Central memory CD4-positive, alpha-beta T cell (primary cell): ENCODE measurements at places on chromosomes 1 and 21.

- DNase-seq = no peak
Observed at GRCh38 chr1:15329104-15329820, 80.4 kb upstream of the EFHD2 start.

GRCh38 chr1:156082309-156083091, at the start of gene MEX3A:
Gene MEX3A, minus strand, starts transcription at chr1:156082465. Its CDS starts 467 bp downstream, at chr1:156081998.
- DNase-seq = peak; percentile 41

GRCh38 chr1:186792870-186793581, 35.7 kb upstream of the PLA2G4A start:
- DNase-seq = no peak

DNA sequence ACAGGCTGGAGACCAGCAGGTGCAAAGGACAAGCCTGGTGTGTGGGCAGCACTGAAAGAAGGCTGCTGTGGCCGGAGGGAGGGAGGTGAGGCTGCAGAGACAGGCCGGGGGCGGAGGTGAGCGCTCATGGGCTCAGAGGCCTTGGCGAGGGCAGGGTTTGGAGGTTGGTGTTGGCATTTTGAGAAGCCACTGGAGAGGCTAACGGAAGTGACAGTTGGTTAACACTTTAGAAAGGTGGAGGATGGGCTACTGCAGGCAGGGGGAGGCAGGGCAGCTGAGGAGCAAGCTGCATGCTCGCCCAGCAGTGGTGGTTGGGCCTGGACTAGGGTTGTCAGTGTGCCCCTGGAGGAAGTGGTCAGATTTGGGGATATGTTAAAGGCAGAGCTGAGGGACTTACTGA, 37.5 kb downstream of the QSOX1 start:
- DNase-seq = no peak

- DNase-seq = no peak
Observed at GRCh38 chr1:14795589-14795988, 197.1 kb downstream of the KAZN start.

GRCh38 chr21:20106368-20106767, 891.8 kb upstream of the NCAM2 start:
- DNase-seq = no peak

DNA sequence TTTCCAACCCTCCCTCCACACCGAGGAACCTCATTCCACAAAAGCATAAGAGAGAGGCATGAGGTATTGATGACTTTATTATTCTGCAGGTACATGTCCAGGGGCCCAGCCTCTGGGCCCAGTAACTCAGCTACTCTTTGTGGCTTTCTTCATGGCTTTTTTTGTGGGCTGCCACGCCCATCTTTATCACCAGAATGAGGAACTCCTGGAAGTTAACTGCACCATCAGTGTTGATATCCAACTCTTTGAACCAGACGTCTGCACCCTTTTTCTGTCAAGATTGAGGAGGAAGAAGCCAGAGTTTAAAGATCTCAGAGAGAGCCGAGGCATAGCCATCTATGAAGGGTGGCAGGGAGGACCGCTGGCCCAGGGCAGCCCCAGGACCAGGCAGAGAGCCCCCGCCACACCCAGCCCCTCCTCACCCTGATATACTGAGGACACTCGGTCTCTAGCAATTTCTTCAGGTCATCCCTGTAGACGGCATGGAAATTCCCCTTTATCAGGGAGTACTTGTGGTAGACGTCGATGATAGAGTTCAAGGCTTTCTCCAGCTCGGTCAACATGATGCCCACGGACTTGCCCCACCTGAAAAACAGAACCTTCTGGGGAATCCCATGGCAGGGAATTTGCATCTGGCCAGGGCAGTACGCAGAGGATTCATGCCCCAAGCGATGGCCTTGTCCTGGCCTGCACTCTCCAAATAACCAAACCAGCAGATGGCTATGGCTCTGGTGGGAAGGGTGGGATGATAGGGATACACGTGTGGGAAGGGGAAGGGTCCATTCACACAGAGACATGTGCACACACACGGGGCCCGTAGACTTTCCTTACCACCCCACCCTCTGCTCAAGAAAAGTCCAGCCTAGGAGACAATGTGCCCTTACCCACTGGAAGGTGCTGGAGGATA, 647 bp downstream of the S100A8 start:
- DNase-seq = no peak

GRCh38 chr1:208271236-208271635, 27.1 kb upstream of the PLXNA2 start:
- DNase-seq = no peak

GRCh38 chr1:208681878-208682663, 437.9 kb upstream of the PLXNA2 start:
- DNase-seq = no peak

GRCh38 chr1:224543453-224543852, 72.7 kb upstream of the CNIH3 start:
- DNase-seq = no peak

DNA sequence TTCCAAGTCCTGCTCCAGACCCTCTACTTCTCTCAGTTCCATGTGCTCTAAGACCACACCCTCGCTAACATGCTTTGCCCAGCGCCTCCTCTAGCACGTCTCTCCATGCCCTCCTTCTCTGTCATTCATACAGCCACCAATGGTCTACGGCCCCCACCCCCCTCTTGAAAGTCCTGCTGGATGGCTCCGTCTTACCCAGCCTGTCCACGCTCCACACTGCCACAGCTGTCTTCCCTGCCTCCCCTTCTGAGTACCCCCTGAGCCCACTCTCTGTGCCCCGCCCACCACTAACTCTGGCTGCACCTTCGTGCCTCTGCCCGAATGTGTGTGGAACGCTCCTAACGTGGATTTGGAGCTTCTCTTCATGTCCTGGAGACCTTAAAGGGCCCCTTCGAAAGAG, 244.6 kb downstream of the TRABD2B start:
- no peak for DNase-seq

DNA sequence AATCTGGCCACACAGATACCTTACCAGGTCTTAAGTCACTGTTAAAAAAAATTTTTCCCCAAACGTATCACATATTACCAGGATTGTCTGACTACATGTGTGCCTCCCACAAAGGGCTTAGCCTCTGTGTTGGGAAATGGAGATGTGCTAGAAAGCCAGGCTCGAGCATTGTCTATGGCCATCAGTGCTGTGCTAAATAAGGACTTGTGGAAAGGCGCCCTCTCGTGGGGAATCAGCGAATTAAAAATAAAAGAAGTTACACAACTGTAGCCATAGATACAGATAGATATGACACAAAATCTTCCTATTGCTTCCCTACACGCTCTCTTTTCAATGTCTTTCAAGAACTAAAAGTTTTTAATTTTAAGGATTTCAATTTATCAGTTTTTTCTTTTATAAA, 47.5 kb upstream of the CRNN start:
- peak; percentile 61 for DNase-seq

DNA sequence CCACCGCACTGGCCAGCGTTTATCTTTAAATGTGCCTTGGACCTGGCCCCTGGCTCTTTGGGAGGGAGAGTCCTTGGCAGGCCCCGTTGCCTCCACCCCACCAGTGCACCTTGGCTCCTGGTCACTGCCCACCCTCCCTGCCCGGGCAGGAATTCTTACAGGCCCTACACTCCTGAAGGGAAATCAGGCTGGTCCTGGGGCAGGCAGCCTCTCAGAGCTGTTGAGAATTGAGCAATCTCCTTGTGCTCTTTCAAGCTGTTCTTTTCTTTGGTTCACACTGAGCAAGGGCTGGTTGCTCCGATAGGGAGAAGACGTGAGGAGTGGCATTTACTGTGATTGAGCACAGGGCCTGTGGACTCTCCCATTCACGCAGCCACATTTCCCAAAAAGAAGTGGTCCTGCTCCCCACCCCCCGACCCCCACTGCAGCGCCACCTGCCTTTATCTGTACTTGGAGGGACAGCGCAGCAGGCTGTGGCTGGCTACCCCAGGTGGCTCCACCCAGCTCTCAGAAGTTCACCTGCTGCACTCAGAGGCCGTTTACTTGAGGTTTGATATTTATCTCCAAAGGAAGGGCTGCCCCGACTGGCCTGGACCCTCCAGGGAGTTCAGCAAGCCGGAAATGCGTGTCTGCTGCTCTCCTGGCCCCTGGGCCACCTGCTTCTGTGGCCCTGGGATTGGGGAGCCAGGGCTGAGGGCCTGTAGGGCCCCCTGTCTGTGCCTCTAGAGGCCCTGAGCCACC, 47.8 kb downstream of the SKI start:
- no peak for DNase-seq

DNA sequence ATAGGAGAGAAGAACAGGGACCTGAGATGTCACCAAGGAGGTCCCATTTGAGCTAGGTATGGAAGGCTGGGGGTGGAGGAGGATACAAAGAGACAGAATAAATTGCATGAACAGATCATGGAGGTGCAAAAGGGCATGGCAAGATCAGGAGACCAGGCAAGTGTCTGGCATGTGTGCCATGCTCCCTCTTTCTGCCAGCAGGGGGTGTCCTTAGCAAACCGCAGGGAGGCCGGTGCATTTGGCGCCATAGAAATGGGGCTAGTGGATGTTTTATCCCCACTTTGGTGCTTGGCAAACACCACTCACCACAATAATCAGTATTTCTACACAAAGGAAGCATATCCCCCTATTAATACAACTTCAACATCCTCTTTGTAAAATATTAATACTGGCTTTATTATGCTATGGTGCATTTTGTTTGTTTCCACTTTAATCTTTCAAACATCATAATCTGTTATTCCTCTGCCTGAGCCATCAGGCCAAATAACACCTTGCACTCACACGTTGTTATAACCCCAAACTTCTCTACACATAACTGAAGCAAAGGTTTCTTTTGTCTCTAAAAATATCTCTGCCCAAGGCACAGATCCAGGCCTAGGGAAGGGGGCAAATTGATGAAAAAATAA, 25.9 kb downstream of the S100A6 start:
- peak; percentile 40 for DNase-seq

DNA sequence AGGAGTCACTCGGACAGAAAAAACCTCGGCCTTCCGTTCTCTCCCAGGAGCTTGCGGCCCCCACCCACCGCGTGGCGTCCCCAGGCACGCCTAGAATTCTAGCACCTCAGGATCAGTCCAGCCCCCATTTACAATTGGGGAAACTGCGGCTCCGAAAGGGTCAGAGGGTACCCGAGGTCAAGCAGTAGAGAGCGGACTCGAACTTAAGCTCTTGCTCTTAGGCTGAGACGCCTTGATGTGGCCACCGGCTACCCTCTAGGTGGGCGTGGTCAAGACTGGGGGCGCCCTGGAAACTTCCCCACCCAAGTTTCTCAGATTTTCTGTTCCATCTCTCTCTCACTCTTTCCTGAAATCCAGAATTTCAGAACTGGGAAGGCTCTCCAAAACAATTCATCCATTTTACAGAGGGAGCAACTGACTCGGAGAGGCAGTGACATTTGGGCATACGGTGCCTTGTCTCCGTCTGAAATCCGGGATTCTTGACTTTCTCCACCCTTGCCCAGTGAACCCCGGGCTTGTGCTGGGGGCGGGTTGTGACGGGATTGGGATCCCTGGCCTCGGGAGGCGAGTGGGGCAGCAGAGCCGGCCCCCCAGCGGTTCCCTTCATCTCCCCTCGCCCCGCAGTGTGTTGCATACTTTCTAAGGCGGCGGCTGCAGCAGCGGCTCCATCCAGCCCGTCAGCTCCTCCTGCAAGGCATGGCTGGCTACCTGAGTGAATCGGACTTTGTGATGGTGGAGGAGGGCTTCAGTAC, 777 bp downstream of the AZIN2 start:
- DNase-seq = no peak

DNA sequence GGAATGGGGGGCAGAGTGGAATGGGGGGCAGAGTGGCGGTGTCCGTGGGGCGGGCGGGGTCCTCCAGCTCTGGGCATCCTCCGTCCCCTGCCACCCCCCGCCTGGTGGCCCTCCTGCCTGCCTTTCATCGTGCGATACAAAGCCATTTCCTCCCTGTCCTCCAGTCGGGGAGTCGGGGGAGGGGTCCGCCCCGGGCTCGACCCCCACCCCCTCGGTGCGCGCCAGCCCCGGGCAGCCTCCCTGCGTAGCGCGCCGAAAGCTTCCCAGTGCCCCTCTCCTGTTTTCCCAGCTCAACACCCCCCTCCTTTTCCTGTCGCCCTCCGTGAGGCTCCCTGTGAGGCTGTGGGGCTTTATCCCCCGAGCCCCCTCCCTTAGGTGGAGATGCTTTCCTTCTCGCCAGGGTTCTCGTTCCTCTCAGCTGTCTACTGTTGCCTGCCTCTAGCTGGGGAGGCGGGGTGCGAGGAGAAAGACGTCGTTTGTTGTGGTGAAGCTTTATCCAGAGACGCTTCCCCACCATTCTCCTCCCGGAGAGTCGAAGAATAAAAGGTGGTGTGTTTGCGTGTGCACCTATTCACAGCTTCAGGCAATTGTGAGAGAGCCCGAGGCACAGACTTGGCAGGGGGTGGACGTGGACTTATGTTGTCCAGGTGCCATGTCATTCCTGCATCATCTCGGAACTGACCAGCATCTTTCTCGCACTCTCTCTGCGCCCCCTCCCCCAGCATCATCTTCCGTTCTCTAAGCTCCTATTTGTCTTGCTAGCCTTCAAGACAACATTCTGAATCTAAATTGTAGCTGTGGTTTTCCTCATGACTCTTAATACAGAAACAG, 848 bp downstream of the DNM3 start:
- DNase-seq = peak; percentile 9

- DNase-seq = no peak
Observed at GRCh38 chr1:236748268-236748870, 46.7 kb upstream of the MTR start.

- no peak for DNase-seq
Observed at GRCh38 chr1:161736335-161736969, 13.1 kb upstream of the DUSP12 start.

GRCh38 chr1:26044971-26045721, 772 bp downstream of the SLC30A2 start:
- no peak for DNase-seq

DNA sequence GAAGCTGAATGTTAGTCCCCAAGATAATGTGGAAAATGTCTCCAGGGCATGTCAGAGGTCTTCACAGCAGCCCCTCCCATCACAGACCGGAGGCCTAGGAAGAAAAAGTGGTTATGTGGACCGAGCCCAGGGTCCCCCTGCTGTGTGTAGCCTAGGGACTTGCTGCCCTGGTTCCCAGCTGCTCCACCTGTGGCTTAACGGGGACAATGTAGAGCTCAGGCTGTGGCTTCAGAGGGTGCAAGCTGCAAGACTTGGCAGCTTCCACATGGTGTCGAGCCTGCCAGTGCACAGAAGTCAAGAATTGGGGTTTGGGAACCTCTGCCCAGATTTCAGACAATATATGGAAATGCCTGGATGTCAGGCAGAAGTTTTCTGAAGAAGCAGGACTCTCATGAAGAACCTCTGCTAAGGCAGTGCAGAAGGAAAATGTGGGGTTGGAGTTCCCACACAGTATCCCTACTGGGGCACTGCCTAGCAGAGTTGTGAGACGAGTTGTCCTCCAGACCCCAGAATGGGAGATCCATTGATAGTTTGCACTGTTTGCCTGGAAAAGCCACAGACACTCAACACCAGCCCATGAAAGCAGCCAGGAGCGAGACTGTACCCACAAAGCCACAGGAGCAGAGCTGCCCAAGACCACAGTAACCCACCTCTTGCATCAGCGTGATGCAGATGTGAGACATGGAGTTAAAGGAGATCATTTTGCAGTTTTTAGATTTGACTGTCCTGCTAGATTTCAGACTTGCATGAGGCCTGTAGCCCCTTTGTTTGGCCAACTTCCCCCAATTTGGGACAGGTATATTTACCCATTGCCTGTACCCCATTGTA, 204.9 kb downstream of the MRPL39 start:
- DNase-seq = no peak
